Kidney (tissue), 22 donors: ENCODE measurements at places on chromosomes 6 and 20. TPM values are rescaled to one million over a fixed set of nuclear protein-coding genes. Genes with fewer than 3 reads are reported as not detected.

GRCh38 chr20:1625083-1625690 lies 5.4 kb upstream of the SIRPB1 start:
- no peak for DNase-seq
- H3K27ac ChIP-seq, result no peak overlapping the region
- H3K4me3 ChIP-seq, result no peak overlapping the region
- H3K36me3 ChIP-seq, result no peaks in the 10 kb centered on the region
- no peaks in the 10 kb centered on the region for H3K4me1 ChIP-seq

DNA sequence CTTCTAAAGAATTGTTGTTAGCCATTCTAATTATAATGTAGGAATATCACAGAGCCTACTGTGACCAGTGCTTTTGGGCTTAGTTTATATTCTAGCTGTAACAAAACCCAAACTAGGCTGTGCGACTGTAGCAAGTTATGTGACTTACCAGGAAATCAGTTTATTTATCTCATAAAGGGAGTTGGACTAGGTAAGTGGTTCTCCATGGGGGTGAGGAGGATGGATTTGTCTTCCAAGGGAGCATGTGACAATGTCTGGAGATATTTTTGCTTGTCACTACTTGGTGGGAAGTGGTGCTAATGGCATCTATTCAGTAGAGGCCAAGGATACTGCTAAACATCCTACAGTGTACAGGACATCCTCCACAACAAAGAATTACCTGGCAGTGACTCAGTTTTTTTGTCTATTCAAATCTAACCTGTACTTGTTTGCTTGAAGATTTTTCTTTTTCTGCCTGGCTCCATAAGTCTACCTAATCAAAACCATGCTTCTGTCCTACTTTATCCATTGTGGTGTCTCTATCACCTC lies 32.5 kb downstream of the ZFAND3 start:
- no peak for DNase-seq
- H3K27me3 ChIP-seq, result no peaks in the 10 kb centered on the region
- H3K4me3 ChIP-seq, result no peak overlapping the region
- H3K36me3 ChIP-seq, result no peaks in the 10 kb centered on the region

- no peaks in the 10 kb centered on the region for H3K36me3 ChIP-seq
- H3K27me3 ChIP-seq, result no peaks in the 10 kb centered on the region
- no peak overlapping the region for H3K27ac ChIP-seq
- H3K4me3 ChIP-seq, result no peak overlapping the region
- no peaks in the 10 kb centered on the region for H3K4me1 ChIP-seq
These were observed 51.5 kb downstream of the AIG1 start for GRCh38 chr6:143112084-143112768.

DNA sequence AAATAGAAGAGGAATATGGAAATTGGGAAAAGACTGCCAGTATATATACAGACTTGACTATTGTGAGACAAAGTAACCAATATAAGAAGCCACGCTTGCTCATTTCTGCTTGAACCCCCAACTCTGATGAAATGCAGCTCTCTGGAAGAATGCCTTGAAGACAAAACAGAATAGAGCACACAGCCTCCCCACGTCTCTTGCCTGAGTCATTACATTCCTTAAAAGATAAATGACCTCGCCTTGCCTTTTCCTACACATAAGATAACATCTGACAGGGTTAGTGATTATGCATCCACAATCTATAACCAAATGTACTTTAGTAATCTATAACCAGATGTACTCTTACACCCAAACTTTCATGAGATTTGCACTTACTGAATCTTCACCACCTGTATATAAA lies 141.1 kb upstream of the EEF1E1 start:
- H3K4me3 ChIP-seq, result no peak overlapping the region
- no peak overlapping the region for H3K27ac ChIP-seq
- DNase-seq, result no peak
- H3K36me3 ChIP-seq, result no peaks in the 10 kb centered on the region

DNA sequence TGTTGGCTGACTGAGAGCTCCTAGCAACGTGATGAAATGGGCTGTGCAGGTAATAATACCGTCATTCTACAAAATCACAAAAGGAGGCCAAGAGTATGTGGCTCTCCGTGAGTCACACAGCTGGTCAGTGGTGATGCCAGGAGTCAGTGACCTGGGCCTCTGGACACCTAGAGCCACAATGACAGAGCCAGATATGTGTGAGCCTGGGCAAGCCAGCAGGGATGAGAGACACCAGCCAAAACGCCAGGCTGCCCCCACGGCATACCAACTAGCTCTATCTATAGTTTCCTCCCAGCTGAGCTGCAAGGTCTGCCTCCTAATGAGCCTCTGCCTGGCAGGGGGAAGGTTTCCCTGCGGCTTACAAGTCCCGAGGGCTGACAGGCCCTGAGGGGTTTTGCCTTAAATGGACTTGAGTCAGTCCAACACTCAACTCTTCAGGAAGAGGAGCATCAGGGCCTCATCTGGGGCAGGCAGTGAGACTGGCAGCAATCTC lies 70.0 kb downstream of the CPNE5 start:
- no peaks in the 10 kb centered on the region for H3K27me3 ChIP-seq
- H3K27ac ChIP-seq, result no peak overlapping the region
- DNase-seq, result no peak
- H3K4me3 ChIP-seq, result no peak overlapping the region
- H3K36me3 ChIP-seq, result no peaks in the 10 kb centered on the region
- peaks cover 5% of the 10 kb centered on the region for H3K4me1 ChIP-seq

DNA sequence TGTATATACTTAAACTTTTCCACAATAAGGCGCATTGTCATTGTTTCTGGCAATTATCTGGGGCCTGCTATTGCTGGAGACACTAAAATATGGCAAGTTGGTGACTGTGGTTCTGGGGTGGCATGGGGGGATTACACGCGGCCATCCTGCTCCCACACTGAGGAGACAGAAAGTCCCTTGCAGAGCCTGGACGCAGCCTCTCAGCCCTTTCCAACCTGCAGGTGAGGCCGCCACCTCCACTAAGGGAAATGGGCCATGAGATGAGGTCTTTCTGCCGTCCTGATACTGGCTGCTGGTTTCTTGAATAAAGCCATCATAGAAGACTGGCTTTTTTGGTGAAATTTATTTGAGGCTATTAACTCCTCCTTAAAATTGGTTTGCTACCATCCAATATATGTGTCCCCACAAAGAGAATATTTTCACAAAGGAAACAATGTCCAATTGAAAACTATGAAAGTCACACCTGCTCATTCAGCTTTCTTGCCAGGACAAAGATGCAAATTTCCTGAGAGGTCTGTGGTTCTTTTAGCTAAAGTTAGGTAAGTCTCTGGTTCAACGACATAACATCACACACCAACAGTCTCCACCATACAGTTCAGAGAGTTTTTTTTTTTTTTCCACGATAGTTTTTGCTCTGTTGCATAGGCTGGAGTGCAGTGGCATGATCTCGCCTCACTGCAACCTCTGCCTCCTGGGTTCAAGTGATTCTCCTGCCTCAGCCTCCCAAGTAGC lies 13.0 kb downstream of the TXNDC5 start:
- DNase-seq, result no peak
- peaks cover 5% of the 10 kb centered on the region for H3K36me3 ChIP-seq
- no peak overlapping the region for H3K4me3 ChIP-seq
- peaks cover 7% of the 10 kb centered on the region for H3K4me1 ChIP-seq
- no peak overlapping the region for H3K27ac ChIP-seq
- H3K27me3 ChIP-seq, result no peaks in the 10 kb centered on the region

- no peak for DNase-seq
- peaks cover 8% of the 10 kb centered on the region for H3K4me1 ChIP-seq
- H3K27me3 ChIP-seq, result no peaks in the 10 kb centered on the region
- H3K36me3 ChIP-seq, result no peaks in the 10 kb centered on the region
These were observed at the start of gene HLA-DPB1 for GRCh38 chr6:33075568-33076405. Gene HLA-DPB1 (plus strand): TSS chr6:33075990. CDS start chr6:33076042, 52 bp downstream.

Gene C20orf173
- polyA plus RNA-seq, result not detected

- H3K27ac ChIP-seq, result no peak overlapping the region
- H3K36me3 ChIP-seq, result no peaks in the 10 kb centered on the region
- H3K4me3 ChIP-seq, result no peak overlapping the region
- no peaks in the 10 kb centered on the region for H3K27me3 ChIP-seq
These were observed 28.1 kb upstream of the HLA-C start for GRCh38 chr6:31299947-31300346.

Gene FBXO9
- 45.2 TPM for polyA plus RNA-seq

Gene NECAB3
- 35.6 TPM for polyA plus RNA-seq

Gene FOXS1
- polyA plus RNA-seq, result 9.8 TPM

GRCh38 chr20:43187476-43188233 lies 2.1 kb downstream of the PTPRT start:
- no peak overlapping the region for H3K4me3 ChIP-seq
- H3K27ac ChIP-seq, result no peak overlapping the region
- H3K36me3 ChIP-seq, result no peaks in the 10 kb centered on the region
- H3K4me1 ChIP-seq, result no peaks in the 10 kb centered on the region
- DNase-seq, result peak; percentile 85

DNA sequence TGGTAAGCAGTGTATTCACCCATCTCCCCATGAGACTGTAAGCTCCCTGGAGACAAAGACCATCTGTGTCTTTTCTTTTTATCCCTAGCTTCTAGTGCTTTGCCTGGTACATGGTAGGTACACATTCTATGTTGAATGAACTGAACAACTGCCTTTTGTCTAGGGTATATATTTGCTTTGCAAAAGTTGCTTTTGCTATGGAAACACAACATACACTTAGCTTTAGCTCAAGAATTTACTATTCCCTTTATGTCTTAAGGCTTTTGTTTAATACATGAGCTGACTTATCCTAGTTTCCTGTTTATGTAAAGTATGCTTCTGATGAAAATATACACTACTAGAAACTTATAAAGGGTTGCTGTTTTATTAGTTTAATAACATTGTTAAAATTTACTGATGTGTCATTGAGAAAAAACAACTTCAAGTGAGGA lies 198.2 kb downstream of the PRL start:
- no peaks in the 10 kb centered on the region for H3K36me3 ChIP-seq
- no peaks in the 10 kb centered on the region for H3K4me1 ChIP-seq
- H3K27me3 ChIP-seq, result no peaks in the 10 kb centered on the region
- H3K27ac ChIP-seq, result no peak overlapping the region
- DNase-seq, result no peak
- no peak overlapping the region for H3K4me3 ChIP-seq

GRCh38 chr6:78911218-78911940 lies 44.0 kb downstream of the IRAK1BP1 start:
- no peaks in the 10 kb centered on the region for H3K27me3 ChIP-seq
- H3K4me1 ChIP-seq, result no peaks in the 10 kb centered on the region
- DNase-seq, result peak; percentile 20
- peak overlapping the region; percentile 66 for H3K4me3 ChIP-seq

GRCh38 chr6:162683135-162683534 lies 44.4 kb downstream of the PRKN start:
- no peaks in the 10 kb centered on the region for H3K4me1 ChIP-seq
- no peaks in the 10 kb centered on the region for H3K27me3 ChIP-seq
- H3K27ac ChIP-seq, result no peak overlapping the region
- DNase-seq, result no peak

DNA sequence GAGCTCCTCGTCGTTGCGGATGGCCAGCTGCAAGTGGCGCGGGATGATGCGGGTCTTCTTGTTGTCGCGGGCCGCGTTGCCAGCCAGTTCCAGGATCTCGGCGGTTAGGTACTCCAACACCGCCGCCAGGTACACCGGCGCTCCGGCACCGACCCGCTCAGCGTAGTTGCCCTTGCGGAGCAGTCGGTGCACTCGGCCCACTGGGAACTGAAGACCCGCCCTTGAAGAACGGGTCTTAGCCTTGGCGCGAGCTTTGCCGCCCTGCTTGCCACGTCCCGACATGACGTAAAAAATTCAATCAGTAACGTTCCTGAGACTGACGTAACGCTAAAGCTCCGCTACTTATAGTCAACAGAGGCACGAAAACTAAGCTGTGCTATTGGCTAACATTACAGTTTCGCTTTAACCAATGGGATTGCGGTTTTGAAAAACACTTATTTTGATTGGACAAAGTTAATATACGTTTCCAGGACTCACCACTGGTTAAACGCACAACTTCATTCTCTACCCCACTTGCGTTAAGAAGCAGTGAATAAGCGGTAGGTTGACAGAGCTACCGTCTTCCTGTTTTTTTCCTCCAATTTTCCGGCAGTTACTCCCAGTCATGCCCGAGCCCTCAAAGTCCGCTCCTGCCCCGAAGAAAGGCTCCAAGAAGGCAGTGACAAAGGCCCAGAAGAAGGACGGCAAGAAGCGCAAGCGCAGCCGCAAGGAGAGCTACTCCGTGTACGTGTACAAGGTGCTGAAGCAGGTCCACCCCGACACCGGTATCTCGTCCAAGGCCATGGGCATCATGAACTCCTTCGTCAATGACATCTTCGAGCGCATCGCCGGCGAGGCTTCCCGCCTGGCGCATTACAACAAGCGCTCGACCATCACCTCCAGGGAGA lies 73.9 kb downstream of the OR2B2 start:
- H3K4me1 ChIP-seq, result peaks cover 4% of the 10 kb centered on the region
- H3K36me3 ChIP-seq, result no peaks in the 10 kb centered on the region
- peak; percentile 97 for DNase-seq
- H3K4me3 ChIP-seq, result peak overlapping the region; percentile 99
- H3K27ac ChIP-seq, result peak overlapping the region; percentile 91
- H3K27me3 ChIP-seq, result no peaks in the 10 kb centered on the region

GRCh38 chr20:23658989-23659609 lies 21.3 kb upstream of the CST3 start:
- no peak overlapping the region for H3K4me3 ChIP-seq
- H3K36me3 ChIP-seq, result no peaks in the 10 kb centered on the region
- DNase-seq, result peak; percentile 53
- no peak overlapping the region for H3K27ac ChIP-seq

DNA sequence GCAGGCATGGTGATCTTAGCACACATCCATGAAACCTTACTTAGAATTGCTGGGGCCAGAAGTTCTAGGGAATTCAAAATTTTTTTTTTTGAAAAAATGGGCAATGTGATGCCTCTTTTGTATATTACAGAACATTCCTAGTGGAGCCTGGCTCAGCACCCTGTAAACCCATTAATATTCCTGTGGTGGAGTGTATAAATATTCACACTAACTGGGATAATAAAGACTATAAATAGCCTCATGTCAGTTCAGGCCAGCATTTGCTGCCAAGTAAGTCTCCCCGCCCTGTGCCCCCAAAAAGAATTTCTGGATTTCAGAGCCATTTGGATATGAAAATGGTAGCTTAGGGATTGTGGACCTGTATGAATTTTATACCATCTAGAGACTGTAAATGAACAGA lies 14.8 kb downstream of the BANF2 start:
- H3K4me1 ChIP-seq, result peaks cover 2% of the 10 kb centered on the region
- H3K27me3 ChIP-seq, result no peaks in the 10 kb centered on the region
- DNase-seq, result no peak
- H3K4me3 ChIP-seq, result no peak overlapping the region
- no peaks in the 10 kb centered on the region for H3K36me3 ChIP-seq
- H3K27ac ChIP-seq, result no peak overlapping the region

Gene KIF3B
- 31.6 TPM for polyA plus RNA-seq

DNA sequence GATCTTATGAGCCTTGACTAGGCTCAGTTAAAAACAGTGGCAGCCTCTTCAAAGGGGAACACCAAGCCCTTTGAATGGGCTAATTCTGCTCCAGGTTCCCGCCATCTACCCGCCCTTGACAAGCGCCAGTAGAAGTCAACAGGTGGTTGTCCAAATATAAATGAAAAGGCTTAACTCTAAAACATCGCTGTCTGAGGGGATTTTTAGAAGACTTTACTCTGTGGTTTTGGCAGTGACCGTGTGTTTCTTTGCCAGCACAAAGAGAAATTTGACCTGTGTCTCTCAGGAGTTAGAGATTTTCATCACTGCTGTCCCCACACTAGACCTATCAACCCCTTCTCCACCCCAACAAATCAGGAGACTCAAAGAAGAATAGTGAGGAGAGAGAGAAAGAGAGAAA lies 19.8 kb upstream of the SIM1 start:
- no peak for DNase-seq
- H3K27me3 ChIP-seq, result no peaks in the 10 kb centered on the region
- peaks cover 2% of the 10 kb centered on the region for H3K4me1 ChIP-seq
- H3K27ac ChIP-seq, result no peak overlapping the region

- H3K4me3 ChIP-seq, result no peak overlapping the region
- H3K36me3 ChIP-seq, result no peaks in the 10 kb centered on the region
- no peak for DNase-seq
- H3K27me3 ChIP-seq, result no peaks in the 10 kb centered on the region
These were observed 286.2 kb upstream of the EXOC2 start for GRCh38 chr6:978937-979685.

Gene GTF2H4
- 20.9 TPM for polyA plus RNA-seq
